ENCODE measurements at places on chromosomes 11 and 22. TPM values are rescaled to one million over a fixed set of nuclear protein-coding genes. Genes with fewer than 3 reads are reported as not detected.

The OR10G8 gene
- not detected for total RNA-seq

DNA sequence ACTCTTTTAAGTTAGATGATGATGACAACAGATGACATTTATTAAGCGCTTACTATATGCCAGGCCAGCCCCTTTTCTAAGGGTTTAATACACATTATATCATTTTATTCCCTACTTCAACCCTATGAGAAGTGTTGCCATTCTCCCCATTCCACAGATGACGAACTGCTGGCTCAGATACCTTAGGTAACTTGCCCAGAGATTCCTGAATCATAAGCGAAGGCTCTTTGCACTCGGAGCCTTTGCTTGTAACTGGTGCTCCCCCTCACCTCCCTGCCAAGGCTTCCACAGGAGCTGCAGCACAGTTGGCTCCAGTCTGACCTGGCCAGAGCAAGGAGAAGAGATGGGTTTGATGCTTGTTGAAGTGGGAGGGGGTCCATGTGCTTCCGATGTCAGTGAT is 43.0 kb downstream of the DBX1 start:
- H3K27me3 ChIP-seq, result no peaks in the 10 kb centered on the region
- H3K4me1 ChIP-seq, result peaks cover 7% of the 10 kb centered on the region
- DNase-seq, result no peak
- H3K36me3 ChIP-seq, result peaks cover 42% of the 10 kb centered on the region
- no peak overlapping the region for H3K27ac ChIP-seq

- H3K27me3 ChIP-seq, result peaks cover 17% of the 10 kb centered on the region
- no peak overlapping the region for H3K27ac ChIP-seq
- H3K4me1 ChIP-seq, result no peaks in the 10 kb centered on the region
- H3K36me3 ChIP-seq, result no peaks in the 10 kb centered on the region
- H3K4me3 ChIP-seq, result no peak overlapping the region
These were observed 49.7 kb upstream of the VPREB1 start for GRCh38 chr22:22194931-22195264.

GRCh38 chr11:128341280-128342248 is 245.8 kb downstream of the ETS1 start:
- peak overlapping the region; percentile 57 for H3K27ac ChIP-seq
- H3K4me1 ChIP-seq, result peaks cover 11% of the 10 kb centered on the region
- no peaks in the 10 kb centered on the region for H3K27me3 ChIP-seq

DNA sequence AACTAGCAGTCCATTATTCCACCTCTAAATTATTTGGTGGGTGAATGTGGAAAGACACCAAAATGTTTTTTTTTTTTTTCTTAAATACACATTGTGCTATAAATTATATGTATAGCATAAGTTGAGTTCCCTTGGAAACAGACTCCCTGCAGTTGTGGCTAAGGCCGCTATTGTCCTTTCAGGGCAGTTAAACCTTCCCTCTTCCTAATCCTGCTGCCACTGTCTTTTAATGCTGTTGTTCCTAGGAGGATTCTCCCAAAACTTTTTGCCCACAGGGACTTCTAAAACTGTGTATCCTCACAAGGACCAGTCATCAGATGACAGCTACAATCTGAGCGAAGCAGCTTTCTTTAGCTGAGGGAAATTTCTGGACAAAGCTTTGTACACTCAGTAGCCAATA is 478.9 kb upstream of the CHORDC1 start:
- H3K27me3 ChIP-seq, result no peaks in the 10 kb centered on the region
- no peak overlapping the region for H3K4me3 ChIP-seq
- H3K27ac ChIP-seq, result no peak overlapping the region
- H3K36me3 ChIP-seq, result no peaks in the 10 kb centered on the region
- H3K4me1 ChIP-seq, result no peaks in the 10 kb centered on the region
- no peak for DNase-seq

GRCh38 chr22:20109411-20110358 is 6.2 kb upstream of the RANBP1 start:
- no peak overlapping the region for H3K4me3 ChIP-seq
- no peak for DNase-seq
- peaks cover 100% of the 10 kb centered on the region for H3K36me3 ChIP-seq
- H3K4me1 ChIP-seq, result peaks cover 24% of the 10 kb centered on the region

GRCh38 chr22:46116491-46116958 is 33.8 kb upstream of the PPARA start:
- DNase-seq, result peak; percentile 95
- H3K4me1 ChIP-seq, result peaks cover 55% of the 10 kb centered on the region
- H3K36me3 ChIP-seq, result peaks cover 71% of the 10 kb centered on the region
- H3K4me3 ChIP-seq, result no peak overlapping the region
- peak overlapping the region; percentile 22 for H3K27ac ChIP-seq

- H3K4me1 ChIP-seq, result peaks cover 10% of the 10 kb centered on the region
- H3K27ac ChIP-seq, result no peak overlapping the region
- H3K4me3 ChIP-seq, result no peak overlapping the region
- no peaks in the 10 kb centered on the region for H3K36me3 ChIP-seq
- no peaks in the 10 kb centered on the region for H3K27me3 ChIP-seq
These were observed 10.4 kb upstream of the GAL start for GRCh38 chr11:68673991-68674390.

DNA sequence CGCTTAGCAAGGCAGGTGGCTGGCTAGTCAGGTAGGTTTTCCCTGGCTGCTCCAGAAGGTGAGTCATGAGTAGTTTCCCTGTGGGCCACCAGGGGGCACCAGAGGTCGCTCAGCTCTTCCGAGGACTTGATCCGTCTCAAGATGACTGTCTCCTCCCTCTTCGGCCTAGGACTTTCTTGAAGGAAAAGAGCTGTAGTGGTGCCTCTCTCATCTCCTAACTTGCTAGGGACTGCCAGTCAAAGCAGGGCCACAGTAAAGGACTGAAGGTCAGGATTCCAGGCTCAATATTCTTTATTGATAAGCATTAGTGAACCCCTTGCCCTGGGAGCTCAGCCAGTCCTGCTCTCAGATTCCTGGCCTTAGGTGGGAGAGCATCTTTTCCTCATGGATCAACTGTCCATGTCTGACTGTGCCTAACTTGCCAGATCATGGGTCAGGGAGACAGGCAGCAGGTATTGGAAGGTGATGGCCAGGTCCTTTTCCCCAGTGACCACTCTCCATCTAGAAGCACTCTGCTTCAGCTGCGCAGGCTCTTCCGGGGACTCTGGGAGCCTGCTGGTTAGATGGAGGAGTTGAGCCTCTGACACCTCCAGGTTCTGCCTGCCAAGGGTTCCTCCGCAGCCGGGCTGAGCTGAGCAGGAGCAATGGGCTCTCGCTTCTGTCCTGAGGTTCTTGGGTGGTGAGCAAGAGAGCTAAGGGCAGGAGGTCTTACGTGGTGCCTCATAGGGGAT is 1.9 kb downstream of the POLD4 start:
- no peak overlapping the region for H3K4me3 ChIP-seq
- H3K4me1 ChIP-seq, result peaks cover 46% of the 10 kb centered on the region
- H3K27me3 ChIP-seq, result no peaks in the 10 kb centered on the region
- DNase-seq, result peak; percentile 88

DNA sequence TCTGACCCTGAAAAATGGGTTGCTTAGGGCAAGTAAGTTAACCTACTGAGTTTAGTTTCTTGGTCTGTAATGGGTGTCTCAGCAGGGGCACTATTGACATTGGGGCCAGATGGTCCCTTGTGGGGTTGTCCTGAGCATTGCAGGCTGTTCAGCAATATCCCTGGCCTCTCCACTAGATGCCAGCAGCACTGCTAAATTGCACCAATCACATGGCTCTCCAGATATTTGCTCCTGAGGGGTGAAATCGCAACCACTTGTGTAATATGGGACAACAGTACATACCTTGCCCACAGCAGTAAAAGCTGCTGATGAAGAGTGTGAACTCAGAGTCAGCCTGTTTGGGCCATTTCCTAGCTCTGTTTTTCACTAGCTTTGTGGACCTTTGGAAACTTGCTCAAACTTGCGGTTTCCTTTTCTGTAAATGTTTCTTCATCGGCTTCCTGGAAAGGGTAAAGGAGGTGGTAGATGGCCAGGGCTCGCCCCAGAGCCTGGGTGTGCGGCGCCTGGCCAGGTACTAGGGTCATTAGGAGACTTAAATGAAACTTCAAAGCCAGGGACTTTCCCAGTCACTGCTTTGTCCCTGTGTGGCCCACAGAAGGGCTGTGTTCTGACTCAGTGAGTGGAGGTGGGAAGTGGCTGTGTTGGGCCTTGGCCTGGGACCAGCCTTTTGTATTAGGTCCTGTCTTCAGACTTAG is 13.0 kb downstream of the NCF4 start:
- no peaks in the 10 kb centered on the region for H3K4me1 ChIP-seq
- no peaks in the 10 kb centered on the region for H3K27me3 ChIP-seq
- DNase-seq, result peak; percentile 35
- H3K27ac ChIP-seq, result no peak overlapping the region

DNA sequence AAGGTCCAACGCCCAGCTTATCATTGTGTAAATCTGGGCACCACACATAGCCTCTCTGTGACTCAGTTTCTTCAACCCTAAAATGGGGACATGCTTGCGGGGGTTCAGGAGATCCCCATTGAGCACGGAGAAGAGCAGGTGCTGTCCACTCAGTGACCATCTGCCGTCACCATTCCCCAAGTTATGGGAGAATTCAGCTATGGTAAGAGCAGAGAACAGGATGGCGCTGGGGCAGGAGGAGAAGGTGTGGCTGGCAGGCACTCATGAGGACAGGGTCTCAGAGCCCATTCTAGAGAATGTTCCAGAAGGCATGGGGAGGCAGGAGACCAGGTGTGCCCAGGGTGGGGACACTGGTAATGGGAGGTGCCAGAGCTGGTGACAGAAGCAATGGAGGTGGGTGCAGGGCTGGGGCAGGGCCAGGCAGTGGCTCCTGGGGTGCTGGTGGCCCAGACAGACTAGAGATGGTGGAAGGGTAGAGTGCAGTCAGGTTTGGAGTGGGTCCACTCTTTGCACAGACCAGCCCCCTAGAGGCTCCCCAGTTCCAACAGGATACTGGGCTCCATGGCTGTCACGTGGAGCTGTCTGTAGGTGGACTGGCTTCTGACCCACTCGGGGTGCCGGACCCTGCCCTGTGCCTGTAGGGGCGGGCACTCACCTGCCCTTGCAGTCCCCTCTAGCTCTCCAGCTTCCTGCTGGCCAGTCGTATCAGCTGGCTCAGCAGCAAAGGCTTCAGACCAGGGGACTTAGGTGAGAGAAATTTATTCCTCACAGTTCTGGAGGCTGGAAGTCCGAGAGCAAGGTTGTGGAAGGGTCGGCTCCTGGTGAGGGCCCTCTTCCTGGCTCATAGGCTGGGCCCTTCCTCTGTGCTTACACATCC is 84.7 kb downstream of the CDKN1C start:
- H3K27me3 ChIP-seq, result no peaks in the 10 kb centered on the region
- peaks cover 2% of the 10 kb centered on the region for H3K36me3 ChIP-seq
- no peak for DNase-seq
- H3K4me3 ChIP-seq, result no peak overlapping the region
- peaks cover 41% of the 10 kb centered on the region for H3K4me1 ChIP-seq

DNA sequence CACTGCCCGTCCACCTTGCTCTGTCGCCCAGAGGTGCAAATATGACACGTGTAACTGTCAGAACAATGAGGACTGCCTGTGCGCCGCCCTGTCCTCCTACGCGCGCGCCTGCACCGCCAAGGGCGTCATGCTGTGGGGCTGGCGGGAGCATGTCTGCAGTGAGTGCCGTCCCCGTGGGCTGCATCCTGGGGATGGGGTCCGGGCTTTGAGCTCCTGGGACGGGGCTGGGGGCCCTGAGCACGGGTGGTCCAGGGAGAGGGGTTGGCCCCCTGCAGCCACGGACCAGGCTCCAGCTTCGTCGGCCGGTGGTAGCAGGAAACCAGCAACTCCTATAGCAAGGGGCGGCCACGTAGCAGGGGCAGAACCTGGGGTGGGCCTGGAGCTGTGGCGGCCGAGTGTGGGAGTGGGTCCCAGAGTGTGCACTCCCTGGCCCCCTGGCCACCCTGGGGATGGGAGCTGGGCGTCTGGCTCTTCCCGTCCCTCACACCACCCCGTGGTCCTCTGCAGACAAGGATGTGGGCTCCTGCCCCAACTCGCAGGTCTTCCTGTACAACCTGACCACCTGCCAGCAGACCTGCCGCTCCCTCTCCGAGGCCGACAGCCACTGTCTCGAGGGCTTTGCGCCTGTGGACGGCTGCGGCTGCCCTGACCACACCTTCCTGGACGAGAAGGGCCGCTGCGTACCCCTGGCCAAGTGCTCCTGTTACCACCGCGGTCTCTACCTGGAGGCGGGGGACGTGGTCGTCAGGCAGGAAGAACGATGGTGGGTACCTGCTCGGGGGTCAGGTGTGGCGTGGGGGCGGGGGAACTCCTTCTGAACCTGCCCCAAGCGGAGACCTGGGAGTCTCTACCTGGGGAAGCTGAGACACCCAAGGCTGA is 10.1 kb downstream of the MUC2 start:
- no peaks in the 10 kb centered on the region for H3K27me3 ChIP-seq
- no peak for DNase-seq
- H3K4me1 ChIP-seq, result no peaks in the 10 kb centered on the region
- no peak overlapping the region for H3K4me3 ChIP-seq
- no peaks in the 10 kb centered on the region for H3K36me3 ChIP-seq

DNA sequence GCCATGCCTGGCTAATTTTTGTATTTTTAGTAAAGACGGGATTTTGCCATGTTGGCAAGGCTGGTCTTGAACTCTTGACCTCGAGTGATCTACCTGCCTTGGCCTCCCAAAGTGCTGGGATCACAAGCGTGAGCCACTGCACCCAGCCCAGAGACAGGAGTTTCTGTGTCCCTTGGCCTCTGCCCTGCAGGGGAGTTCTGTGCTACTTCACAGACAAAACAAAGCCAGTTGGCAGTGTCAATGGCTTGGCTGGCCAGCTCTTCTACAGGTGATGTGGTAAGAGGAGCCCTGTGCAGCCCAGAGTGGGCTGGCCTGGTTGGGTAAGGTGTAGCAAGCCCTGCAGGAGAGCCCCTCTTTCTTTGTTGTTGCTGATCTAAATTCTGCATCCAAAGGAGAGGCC is 60.5 kb upstream of the SHISAL1 start:
- H3K36me3 ChIP-seq, result no peaks in the 10 kb centered on the region
- DNase-seq, result no peak
- H3K27ac ChIP-seq, result no peak overlapping the region
- H3K4me1 ChIP-seq, result peaks cover 21% of the 10 kb centered on the region

DNA sequence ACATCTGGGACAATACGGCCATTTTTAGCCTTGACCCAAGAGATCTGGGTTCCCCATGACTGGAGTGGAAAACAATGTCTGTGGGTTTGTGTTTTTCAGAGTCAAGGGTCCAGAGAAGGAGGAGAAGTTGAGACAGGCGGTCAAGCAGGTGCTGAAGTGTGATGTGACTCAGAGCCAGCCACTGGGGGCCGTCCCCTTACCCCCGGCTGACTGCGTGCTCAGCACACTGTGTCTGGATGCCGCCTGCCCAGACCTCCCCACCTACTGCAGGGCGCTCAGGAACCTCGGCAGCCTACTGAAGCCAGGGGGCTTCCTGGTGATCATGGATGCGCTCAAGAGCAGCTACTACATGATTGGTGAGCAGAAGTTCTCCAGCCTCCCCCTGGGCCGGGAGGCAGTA is 15.7 kb downstream of the NNMT start:
- H3K4me3 ChIP-seq, result no peak overlapping the region
- no peak for DNase-seq
- no peaks in the 10 kb centered on the region for H3K4me1 ChIP-seq
- H3K27ac ChIP-seq, result no peak overlapping the region
- H3K27me3 ChIP-seq, result no peaks in the 10 kb centered on the region

Measured in spinal cord (tissue), 10 donors.